ENCODE measurements at places on chromosomes 7 and 10.

GRCh38 chr10:17123961-17124360, 5.7 kb downstream of the CUBN start:
- no peak for DNase-seq

DNA sequence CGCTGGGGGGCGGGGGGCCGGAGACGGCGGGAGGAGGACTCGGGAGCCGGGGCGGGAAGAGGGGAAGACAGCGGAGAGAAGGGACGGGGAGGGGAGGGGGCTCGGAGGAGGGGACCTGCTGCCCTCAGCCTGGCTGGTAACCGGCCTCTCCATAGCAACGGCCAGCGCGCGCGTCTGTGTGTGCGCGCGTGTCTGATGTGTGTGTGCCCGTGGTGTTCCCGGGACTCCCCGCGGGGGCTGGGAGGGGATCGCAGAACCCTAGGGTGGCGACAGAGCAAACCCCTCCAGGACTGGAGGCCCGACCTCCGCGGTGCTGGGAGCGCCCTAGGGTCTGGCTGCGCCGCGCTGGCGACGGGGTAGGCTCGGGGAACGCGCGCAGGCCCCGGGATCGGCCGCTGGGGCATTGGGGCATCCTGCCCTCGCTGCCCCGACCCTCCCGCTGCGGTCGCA, 356.3 kb downstream of the DNAJB6 start:
- no peak for DNase-seq

GRCh38 chr10:110821508-110821907, 50.2 kb upstream of the PDCD4 start:
- DNase-seq = no peak

DNA sequence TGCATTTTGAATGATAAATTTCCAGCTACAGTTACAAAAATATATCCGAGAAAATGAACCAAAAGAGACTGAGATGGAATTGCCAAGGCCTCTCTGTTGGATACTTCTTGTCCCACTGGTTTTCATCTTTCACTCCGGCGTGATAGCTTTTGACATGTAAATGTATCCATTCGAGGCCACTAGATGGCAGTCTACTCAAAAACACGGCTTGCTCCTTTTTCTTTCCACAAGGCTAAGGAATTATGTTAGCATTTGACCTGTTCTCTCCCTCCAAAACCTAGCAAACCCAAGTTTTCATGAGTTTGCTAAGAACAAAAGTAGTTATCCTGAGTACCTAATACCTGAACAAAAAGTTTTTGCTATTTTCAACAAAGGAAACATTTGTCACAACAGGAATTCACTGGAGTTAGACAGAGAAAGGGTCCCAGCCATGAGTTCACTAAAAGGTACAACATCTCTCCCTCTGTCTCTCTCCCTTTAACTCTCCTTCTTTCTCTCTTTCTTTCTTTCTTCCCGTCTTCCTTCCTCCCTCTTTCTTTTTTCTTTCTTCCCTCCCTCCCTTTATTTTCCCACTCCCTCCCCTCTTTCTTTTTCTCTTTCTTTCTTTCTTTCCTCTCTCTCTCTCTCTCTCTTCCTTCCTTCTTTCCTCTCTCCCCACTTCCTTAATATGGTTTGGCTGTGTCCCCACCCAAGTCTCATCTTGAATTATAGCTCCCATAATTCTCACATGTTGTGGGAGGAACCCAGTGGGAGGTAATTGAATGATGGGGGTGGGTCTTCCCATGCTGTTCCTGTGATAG, 207.9 kb upstream of the MYO3A start:
- peak; percentile 59 for DNase-seq

GRCh38 chr10:18071591-18071990, 68.6 kb upstream of the CACNB2 start:
- DNase-seq = no peak

GRCh38 chr10:70602665-70603448, at the start of gene PRF1:
Gene PRF1, minus strand, starts transcription at chr10:70602741. Its CDS starts 1,839 bp downstream, at chr10:70600902.
- DNase-seq = no peak

- no peak for DNase-seq
Measured at GRCh38 chr7:105585850-105586500, 4.7 kb upstream of the EFCAB10 start.
